ENCODE measurements at places on chromosomes 1 and 21.

- DNase-seq = no peak
Observed at GRCh38 chr1:223135176-223135942, 7.7 kb downstream of the TLR5 start.

DNA sequence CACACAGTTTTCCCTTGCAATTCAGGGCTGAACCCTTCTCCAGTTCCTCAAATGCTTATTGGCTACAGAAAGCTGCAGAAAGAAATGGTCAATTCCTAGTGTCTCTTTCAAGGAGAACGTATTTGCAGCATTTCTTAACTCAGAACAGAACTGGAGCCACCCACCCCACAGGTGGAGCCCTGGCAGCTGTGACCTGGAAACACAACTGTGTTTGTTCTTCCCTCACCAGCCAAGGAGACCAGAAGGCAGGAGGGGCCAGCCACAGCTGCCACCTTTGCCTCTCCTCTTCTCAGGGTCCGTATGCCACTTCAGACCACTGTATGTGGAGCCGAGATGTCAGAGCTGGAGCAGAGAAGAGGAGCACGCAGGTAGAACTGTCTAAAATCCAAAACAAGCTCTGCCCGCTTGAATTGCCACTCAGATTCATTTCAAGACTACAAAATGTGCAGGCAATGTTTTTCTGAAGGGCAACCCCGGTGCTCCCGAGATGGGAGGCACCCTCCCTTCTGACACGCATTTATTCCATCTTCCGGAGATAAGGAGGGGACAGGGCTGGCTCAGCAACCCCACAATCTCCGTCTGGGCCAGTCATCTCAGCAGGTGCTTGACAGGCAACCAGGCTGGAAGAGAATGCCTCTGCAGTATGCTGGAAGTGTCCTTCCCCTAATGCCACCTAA, 16.7 kb downstream of the CD247 start:
- no peak for DNase-seq

DNA sequence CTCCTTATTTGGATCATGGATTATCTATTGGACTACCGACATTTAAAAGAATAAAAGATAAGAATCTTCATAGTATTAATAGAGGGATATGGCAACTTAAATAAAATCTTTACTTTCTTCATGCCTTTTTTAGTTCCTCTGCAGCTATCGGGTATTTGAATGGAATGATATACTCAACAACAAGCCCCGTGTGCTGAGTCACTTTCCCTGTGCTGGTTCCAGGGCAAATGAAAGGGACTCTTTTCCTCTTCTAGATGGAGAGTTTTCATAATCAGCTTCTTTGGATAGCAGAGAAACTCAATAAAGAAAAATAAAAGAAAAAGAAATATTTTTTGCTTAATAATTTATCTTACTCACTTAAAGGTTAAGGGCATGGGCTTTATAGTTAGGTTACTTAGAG, 213.7 kb downstream of the LRRC40 start:
- no peak for DNase-seq

DNA sequence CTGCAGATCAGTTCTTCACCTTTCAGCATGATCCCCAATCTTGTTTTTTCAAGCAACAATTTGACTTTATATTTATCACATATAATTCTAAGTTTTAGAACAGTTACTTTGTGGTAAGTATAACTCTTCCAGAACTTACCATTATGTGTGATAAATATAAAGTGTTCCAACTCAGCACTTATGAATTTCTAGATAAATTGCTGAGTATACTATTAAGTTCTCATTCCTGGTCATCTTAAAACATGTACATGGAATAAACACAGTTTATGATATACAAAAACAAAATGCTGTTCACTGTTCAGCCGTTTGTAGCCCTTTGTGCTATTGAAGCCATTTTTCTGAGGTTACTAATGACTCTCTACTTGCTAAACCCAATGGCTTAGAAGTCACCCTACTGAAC, 5.1 kb upstream of the XPR1 start:
- DNase-seq = no peak

DNA sequence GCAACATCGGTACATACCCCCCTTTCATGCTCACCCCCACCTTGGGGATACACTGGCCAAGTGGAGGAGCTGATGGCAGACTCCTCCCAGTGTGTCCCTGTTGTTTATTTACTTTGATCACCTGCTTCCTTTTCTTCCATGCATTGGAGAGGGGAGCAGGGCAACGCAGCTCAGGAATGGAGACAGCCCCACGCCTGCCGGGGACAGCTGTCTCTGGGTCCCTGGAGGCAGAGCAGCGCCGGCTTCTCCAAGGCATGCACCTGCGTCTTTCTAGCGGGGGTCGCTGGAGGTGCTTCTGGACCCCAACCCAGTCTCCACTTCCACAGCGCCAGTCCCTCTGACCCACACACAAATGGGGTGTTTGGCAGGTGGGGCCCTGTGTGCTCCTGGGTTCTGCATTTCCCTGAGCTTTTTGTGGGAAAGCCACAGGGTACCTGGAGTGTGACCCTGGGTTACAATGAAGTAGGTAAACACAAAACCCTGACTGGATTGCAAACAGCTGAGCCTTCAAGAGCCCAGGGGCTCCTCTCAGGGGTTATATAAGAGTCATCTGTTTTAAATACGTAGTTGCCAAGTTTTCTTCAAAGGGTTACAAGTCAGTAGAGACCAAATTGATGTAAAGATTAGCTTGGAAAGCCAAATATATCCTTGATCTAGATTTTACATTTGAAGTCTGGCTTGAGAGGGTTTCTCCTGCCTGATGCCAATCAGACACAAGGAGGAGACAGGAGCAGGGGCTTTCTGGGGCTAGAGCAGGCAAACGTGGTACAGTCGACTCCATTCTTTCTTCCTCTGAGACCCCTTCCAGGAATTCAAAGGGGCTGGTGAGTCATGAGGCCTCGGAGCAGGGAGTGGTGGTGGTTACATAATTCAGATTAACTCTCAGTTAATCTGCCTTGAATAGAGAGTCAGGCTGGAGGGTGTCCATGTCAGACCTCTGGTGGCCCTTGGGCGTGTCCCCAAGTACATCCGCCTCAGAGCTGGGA, 4.5 kb downstream of the AJAP1 start:
- DNase-seq = no peak

DNA sequence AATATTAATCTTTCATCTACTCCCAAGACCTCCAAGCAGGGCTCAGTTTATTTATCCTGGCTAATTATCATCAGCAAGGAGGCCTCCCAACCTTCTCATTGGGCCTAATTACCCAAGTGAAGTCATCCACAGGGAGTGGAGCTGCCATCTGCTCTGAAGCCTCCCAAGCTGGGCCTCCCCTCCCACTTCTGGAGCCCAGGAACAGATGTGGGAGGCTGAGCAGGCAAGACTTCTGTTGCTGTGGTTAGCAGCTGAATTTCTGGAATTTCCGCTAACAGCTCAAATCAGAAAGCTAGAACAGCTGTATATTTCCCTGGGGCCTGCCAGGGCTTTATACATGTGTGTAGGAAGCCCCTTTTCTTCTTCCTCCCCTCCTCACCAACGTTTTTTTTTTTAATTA, 127.5 kb downstream of the UCK2 start:
- no peak for DNase-seq

- DNase-seq = peak; percentile 62
Observed at GRCh38 chr1:61741711-61742619, at the start of gene PATJ. TSS of gene PATJ (plus strand) at chr1:61742480. CDS start at chr1:61762893, 20,413 bp downstream.

DNA sequence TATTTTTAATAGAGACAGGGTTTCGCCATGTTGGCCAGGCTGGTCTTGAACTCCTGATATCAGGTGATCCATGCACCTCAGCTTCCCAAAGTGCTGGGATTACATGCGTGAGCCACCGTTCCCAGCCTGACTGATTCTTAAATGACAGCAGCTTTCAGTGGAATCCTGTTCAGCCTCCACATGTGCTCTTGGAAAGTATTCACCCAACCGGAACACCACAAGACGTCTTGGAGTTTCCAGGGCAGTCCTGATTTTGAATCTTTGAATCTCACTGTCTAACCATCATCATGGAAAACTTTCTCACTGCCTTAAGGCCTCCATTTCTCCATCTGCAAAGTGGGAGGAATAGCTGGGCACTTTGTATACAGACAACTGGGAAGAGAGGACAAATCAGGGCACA, 58.1 kb upstream of the ITPKB start:
- no peak for DNase-seq

All from T-helper 2 cell (primary cell).